SK-N-SH treated with all-trans-retinoic acid at 6 μM for 48 hours (cell line): ENCODE measurements at places on chromosomes 2 and 18.

DNA sequence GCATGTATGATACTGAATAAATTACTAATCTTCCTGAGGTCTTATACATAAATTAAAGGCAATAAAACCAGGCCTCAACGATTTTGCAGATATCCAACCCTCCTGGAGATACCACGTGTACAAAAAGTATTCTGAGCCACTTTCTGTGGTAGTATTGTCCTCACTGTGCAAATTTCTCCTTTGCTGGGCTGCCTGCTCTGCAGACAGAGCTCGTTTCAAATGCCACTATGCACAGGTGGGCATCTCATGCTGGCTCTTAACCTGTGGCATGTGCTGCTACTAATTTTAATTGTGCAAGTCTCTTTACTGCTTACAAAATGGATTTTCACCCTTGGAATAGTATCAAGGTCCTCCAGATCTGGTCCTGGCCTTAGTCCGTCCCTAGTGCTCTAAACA, 66.4 kb upstream of the SLC16A14 start:
- no peak for ATAC-seq

DNA sequence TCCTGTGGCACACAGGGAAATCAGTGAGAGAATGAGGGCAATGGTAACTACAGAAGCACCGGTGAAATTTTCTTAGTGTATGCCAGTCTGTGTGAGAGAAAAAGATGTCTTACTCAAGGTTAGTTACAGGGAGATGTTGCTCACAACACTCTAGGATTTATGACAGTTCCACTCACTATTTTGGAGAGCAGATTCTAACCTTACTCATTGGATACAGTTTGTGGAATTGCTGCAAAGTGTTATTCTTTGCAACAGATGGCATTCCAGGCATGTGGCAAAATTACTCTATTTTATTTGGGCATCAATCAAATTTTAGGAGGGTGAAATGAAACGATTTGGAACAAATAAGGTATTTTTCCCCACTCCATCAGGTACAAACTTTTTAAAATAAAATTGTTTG, 449.1 kb downstream of the PIK3C3 start:
- no peak for ATAC-seq

- no peak for ATAC-seq
Observed at GRCh38 chr2:20558391-20559150, 92.3 kb downstream of the HS1BP3 start.

GRCh38 chr2:138364554-138365162, 136.9 kb upstream of the SPOPL start:
- peak; percentile 53; the same call in 2 of the 3 replicates for ATAC-seq

- ATAC-seq = no peak
Observed at GRCh38 chr2:240250985-240251847, 110.8 kb upstream of the OTOS start.

DNA sequence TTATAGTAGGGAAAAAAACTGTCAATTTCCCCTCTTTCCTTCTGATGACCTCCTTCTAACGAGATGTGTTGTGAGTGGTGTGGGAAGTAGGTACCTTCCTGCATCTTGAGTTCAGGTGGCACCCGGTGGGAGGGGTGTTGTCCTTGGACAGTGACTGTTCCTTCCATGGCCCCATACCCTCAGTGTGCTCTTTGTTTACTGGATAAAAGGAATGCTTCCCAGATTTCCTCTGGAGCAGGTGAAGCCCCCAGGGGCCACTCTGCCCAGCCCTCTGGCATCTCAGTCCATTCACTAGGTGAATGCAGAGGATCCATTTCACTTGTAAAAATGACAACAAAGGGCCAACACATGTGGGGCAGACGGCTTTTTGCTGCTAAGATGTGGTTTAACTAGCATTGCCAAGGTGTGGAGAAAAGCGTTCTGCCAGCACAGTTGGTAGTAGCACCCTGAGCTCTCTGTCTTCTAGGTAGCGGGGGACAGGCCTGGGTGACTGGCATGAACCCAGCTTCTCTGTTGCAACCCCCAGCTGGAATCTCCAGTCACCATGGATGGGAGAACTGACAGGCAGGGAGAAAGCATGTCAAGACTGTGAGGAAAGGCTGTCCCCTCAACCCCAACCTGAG, 6.9 kb downstream of the GDF7 start:
- no peak for ATAC-seq

DNA sequence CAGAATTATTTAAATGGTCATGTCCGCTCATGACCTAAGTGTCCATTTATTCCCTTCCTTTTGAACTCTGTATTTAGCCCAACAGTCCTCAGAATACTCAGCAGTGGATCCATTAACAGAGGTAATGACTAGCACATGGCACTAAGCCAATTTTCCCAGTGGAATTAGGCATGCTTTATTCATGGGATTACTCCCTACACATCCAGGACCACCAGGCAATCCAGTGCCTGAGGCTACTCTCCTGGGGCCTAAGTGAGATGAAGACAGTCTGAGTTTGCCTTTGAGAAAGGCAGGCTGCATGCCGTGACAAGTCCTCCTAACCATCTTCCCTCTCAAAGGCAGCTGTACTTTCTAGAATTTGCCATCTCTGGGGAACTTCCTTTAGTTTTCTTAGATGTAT, 128.6 kb downstream of the SPOPL start:
- no peak for ATAC-seq

GRCh38 chr2:65788556-65788955, 356.2 kb upstream of the SPRED2 start:
- no peak for ATAC-seq

DNA sequence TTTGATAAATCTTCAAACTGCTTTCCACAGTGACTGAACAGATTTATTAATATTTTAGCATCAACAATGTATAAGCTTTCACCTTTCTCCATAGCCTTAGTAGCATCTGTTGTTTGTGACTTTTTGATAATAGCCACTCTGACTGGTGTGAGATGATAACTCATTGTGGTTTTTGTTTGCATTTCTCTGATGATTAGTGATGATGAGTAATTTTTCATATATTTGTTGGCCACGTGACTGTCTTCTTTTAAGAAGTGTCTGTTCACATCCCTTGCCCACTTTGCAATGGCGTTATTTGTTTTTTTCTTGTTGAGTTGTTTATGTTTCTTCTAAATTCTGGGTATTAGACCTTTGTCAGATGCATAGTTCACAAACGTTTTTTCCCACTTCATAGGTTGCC, 952.9 kb downstream of the TRIB2 start:
- no peak for ATAC-seq

DNA sequence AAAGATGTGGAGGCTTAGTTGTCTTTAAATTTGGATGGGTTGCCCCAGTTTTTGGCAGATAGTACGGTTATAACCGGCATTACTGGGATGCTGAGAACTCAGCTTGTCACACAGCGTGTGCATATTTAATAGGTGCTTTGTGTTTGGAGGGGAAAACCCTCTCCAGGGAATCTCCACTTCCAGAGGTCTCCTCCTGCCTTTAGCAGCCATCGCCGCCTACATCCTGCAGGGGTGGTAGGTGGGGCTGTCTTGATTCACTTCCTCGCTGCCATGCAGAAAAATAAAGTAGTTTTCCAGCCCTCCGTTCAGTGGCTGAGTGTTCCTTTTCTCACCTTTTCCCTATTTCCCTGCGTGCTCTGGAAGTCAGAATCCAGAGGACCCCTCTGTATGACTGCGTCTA, 76.4 kb downstream of the ITGB1BP1 start:
- no peak for ATAC-seq

DNA sequence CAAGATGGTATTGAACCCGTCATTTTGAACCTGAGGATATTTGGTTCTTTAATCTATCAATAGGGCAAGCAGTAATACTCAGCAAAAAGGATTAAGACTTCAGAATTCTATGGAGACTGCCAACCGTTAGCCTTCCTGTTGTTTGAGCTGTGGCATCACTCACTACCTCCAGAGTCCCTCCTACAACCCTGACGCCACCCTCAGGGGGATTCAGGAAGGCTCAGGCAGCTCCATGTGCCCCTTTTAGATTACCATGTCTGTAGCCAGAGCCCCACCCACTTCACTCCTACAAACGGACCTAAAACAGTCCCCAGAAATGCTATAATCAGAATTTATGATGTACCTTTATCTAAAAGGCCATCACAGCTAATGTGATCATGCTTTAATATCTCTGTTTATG, 172.9 kb downstream of the EPHA4 start:
- ATAC-seq = no peak

- ATAC-seq = no peak
Observed at GRCh38 chr2:184555352-184555751, 43.0 kb upstream of the ZNF804A start.

DNA sequence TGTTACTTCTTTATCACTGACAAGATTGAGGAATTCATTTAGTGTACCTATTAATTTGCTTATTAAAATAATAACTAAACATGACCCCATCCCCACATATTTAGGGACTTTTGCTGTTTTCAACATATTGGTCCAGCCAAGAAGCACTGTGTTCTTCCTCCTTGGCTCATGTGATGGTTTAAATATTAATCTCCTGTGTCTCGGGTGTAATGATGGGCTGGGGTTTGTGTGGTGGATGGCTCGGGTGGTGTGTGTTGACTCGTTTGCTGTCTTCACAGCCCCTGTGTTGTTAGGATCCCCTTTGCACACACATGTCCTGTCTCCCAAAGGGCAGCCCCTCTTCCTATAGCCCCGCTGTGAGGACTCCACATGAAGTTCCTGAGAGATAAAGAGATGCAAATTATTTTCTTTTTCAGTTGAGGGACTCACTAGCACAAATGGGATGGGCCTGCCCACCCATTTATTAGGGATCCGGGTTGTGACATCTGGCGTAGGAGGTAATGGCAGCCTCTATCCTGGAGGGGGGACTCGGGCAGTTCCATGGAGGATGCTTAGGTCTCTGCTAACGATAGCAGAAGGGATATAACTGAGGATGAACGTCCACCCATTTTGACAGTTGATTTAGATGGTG, 53.4 kb downstream of the FHOD3 start:
- ATAC-seq = no peak

GRCh38 chr2:15757820-15758586, 166.3 kb downstream of the DDX1 start:
- no peak for ATAC-seq

DNA sequence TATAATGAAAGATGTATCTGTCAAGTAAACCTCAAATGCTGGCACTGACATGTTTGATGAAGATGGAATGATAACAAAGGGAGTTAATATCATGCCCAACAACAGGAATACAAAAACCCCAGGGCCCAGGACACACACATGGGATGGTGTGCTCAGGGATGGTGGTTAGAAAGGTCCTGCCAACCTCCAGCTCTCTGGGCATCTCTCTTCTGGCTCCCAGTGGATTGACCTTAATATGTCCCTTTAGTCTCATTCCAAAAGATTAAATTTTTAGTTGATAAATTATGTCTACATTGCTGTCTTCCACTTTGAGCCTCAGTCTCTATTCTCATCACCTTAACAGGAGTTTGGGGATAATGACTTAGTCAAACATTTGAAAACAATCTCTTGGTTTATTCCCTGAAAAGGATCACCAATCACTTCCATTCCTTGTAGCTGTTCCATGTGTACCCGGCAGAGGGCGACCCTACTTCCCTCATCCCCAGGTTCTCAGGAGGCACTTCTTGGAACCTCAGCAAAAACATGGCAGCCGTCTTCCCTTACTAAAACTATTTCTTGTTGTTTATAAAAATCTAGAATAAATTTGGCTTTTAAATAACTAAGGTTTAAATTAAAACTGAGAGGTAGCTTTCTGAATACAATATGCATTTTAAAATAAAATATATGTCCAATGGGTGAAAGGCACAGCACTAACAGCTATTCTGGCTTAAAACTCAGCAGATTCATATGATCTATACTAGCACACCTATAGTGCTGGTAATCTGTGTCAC, 29.6 kb downstream of the MCEE start:
- ATAC-seq = peak; percentile 98

DNA sequence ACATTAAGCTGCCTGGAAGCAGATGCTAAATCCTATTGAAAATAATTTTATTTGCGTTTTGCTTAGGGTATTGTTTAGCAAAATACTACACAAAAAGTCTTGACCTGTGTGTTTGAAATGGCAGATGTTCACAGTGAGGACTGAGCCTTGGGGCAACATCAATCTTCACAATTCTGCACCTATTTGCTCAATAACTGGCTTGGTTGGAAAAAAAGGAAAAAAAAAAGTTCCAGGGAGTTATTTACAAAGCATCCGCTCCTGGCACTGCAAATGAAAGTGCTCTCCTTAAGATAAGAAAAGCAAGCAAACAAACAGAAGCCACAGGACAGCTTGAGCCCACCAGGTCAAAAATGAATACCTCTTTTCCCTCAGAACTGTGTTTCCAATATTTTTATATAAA, 77.7 kb downstream of the MAP2 start:
- no peak for ATAC-seq

GRCh38 chr2:20641123-20641985, 9.5 kb downstream of the HS1BP3 start:
- ATAC-seq = peak; percentile 14

- peak; percentile 96 for ATAC-seq
Observed at GRCh38 chr2:238320246-238320647, at the start of gene TRAF3IP1. TRAF3IP1 (plus strand) TSS chr2:238320518; CDS start chr2:238320663, 145 bp downstream.

DNA sequence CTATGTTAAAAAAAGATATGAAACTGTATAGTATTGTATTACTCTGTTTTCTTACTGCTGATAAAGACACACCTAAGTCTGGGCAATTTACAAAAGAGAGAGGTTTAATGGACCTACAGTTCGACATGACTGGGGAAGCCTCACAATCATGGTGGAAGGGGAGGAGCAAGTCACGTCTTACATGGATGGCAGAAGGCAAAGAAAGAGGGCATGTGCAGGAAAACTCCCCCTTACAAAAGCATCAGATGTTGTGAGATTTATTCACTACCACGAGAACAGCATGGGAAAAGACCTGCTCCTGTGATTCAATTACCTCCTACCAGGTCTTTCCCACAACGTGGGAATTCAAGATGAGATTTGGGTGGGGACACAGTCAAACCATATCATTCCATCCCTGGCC, 57.0 kb downstream of the NCOA1 start:
- no peak for ATAC-seq
